Stromal cell of bone marrow (primary cell): ENCODE measurements at places on chromosomes 6 and 20.

DNA sequence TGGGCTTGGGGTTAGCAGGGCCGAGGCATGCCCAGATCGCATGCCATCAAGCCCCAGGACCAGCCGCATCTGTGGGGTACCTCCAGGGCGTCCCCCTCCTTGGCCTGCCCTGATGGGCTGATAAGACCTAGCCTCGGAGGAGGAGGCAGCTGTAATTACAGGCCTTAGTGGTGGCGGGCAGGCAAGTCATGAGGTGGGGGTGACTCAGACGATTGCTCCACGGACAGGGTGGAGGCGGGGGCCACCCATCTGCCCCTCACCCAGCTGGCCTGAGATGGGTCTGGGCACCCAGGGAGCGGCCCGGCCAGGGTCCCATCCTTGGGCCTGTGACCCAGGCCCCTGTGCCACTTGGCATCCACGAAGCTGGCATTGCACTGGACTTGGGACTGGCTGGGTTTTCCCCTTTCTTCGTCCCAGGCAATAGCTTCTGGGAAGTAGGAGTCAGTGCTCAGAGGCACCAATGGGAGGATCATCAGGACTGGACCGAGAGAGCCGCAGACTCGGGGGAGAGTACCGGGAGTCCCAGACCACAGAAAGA is 57.5 kb downstream of the CEBPB start:
- DNase-seq, result peak; percentile 32

DNA sequence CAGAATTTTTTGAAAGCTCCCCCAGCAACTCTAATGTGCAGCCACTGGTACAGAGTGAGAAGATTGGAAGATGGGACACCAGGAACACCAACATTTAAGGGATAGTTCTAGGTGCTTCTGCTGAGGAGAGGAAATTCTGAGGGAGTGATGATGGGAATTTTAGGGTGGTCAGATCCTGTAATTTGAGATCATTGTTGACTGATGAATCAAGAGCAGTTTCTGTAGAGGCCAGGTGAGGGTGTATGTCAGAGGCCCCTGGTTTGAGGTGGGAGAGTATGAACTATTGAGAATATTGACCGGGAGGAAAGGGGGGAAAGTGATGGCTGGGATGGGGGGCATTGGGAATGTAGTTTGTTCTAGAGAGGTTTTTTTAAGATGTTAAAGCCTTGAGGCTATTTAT is 47.2 kb downstream of the PTPRA start:
- DNase-seq, result no peak

DNA sequence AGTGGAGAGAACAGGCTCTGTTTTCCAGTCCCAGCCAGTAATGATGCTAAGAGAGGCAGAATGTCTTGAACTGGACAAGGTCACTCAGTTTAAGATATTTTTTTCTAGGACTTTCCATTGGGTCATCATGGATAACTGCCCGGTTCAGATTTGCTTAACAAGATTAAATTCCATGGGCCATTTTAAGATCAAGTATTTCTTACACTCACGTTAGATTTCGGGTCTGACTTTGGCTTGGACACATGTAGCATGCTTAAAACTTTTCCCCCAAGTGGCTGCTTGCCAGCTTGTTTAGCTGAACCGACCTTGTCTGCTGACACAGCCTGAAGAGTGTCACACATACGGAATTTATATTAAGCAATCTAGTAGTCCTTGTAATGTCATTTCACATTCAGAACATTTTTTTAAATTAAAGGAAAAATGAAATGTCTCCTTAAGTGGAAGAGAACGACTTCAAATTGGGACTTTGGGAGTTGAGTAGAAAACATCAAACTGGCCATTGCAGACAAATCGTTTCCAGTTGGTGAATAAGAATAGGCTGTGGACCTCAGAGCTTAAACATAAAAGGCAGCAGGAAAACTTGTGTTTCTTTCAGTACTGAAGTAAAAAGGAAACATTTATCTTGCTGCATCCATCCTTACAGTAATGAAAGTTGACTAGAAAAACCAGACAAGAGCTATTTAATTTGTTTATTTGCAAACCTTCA is 29.0 kb downstream of the ARMC2 start:
- DNase-seq, result peak; percentile 74

- DNase-seq, result no peak
These were observed 15.0 kb upstream of the ETV7 start for GRCh38 chr6:36402481-36402880.

DNA sequence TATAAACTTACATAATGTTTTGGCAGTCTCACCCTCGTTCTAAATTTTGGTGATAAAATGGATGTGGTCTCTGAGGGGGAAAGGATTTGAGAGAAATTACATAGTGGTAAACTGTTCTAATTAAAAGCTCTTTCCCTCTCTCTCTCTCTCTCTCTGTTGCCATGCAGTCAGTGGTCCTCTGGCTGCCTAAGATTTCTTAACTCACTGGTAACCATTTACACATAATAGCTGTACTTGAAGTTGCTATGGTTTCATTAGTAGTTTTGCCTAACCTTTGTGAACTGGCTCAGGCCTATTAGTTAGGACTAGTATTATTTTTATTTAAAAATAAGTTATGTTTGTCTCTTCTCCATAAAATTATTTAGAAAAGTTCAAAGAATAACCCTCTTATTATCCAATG is 42.0 kb downstream of the MAPK14 start:
- no peak for DNase-seq

- no peak for DNase-seq
These were observed 47.6 kb downstream of the AGPAT4 start for GRCh38 chr6:161226009-161226964.
